Cortex of kidney (tissue), 1 donor: ENCODE measurements at places on chromosomes 11 and 22.

DNA sequence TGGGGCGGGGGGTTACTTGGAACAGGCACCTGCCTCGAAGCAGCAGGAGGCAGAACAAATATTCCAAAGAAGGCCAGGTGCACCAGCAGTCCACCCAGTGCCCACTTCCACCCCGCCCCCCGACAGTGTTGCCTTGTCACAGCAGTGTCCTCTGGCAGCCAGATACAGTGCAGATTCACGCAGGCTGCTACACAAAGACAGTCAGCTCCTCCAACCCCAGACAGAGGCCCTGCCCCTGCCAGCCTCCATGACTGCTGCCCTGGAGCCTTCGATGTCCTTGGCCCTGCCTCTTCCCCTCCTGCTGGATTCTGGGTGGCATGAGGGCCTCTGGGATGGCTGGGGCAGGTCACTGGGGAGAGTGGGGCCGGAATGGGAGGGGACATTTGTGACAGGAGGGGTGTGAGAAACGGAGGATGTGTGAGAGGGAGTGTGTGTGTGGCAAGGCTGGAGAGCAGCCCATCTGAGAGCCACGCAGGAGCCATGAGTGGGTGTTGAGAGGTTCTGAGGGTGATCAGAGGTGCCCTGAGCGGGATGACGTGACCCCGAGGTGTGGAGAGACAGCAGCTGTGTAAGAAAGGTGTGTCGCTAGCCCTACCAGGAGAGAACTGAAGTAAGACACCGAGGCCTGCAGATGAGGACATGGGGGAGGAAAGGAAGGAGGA lies 173.7 kb downstream of the CEP164 start:
- no peak for DNase-seq

DNA sequence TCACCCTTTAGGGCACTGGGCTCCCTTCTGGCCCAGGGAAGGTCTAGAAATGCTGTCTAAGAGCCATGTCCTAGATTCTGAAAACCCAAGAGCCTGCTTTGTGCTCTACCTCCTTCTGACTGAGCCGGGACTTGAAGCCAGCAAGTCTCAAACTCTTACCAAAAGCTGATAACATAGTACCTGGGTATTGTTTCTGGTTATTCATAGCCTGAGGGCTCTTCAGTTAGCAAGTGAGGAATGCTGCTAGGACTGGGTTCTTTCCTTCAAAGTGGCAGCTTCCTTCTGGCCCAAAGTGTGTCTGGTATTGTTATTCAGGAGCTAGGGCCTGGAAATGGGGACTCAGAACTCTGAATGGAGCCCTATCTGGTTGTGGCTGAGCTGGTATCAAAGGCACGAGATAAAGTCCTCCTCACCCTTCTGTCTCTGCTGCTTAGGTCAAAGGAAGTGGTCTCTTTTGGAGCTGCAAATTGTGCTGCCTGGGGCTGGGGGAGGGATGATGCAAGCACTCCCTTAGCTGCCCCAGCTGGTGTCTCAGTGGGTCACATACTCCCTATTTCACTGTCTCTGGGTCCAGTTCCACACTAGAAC lies 696.0 kb upstream of the CCDC179 start:
- DNase-seq = no peak

DNA sequence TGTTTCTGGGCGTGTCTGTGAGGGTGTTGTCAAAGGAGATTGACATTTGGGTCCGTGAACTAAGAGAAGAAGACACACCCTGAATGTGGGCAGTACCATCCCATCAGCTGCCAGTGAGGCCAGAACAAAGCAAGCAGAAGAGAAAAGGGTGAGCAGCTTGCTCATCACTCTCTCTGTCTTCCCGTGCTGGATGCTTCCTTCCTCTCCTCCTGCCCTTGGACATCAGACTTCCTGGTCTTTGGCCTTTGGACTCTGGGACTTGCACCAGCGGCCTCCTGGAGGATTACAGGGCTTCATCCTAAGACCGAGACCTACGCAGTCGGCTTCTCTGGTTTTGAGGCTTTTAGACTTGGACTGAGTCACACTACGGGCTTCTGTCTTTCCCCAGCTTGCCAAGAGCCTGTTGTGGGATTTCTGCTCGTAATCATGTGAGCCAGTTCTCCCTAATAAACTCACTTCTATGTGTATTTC lies 18.8 kb downstream of the APOL2 start:
- DNase-seq = no peak

DNA sequence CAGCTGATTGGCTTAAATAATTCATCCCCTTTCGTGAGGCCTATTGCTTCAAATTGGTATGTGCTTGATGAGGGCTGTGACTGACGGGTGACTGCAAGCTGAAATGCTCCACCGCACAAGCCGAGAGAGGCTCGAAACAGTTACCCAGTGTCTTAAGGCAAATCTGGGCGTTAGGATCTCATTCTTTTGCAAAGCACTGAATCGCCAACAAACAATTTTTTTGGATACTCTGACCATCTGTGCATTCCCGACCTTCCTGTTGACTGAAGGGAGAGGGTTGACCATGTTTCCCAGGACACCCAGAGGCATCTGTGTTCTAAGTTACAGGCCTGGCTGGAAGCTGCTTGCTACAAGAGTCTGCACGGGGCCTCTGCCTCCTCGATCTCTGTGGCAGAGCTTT lies 32.1 kb downstream of the CACNG2 start:
- no peak for DNase-seq

- no peak for DNase-seq
These were observed 5.2 kb downstream of the TMEM134 start for GRCh38 chr11:67463680-67464410.

DNA sequence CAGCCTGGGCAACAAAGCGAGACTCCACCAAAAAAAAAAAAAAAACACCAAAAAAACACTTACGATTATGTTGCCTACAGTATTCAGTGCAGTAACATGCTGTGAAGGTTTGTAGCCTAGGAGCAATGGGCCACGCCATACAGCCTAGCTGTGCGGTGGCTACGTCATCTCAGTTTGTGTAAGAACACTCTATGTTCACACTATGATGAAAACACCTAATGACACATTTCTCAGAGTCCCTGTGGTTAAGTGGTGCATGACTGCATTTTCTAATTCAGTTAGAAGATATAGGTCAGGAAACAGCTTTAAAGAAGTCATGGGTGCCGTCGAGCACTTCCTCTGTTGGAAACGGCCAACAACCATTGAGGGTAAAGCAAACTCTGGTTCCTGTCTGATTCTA lies 75.7 kb upstream of the ANO1 start:
- no peak for DNase-seq

DNA sequence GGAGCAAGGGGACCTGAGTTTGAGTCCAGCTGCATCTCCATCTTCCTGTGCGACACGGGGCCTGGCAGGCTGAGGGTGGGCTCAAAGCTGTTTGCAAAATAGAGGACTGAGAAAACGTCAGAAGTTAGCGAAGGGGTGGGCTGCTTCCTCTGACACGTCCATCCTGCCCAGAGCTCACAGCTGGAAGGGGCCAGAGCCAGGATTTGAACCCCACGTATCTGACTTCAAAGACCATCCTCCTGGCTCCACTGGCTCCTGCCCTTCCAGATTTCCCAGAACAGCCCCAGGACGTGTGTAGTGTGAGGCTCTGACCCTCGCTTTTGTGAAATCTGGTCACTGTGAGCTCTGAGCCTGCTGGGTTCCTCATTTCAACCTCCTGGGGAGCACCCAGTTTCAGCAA lies 56.3 kb downstream of the CD82 start:
- no peak for DNase-seq

DNA sequence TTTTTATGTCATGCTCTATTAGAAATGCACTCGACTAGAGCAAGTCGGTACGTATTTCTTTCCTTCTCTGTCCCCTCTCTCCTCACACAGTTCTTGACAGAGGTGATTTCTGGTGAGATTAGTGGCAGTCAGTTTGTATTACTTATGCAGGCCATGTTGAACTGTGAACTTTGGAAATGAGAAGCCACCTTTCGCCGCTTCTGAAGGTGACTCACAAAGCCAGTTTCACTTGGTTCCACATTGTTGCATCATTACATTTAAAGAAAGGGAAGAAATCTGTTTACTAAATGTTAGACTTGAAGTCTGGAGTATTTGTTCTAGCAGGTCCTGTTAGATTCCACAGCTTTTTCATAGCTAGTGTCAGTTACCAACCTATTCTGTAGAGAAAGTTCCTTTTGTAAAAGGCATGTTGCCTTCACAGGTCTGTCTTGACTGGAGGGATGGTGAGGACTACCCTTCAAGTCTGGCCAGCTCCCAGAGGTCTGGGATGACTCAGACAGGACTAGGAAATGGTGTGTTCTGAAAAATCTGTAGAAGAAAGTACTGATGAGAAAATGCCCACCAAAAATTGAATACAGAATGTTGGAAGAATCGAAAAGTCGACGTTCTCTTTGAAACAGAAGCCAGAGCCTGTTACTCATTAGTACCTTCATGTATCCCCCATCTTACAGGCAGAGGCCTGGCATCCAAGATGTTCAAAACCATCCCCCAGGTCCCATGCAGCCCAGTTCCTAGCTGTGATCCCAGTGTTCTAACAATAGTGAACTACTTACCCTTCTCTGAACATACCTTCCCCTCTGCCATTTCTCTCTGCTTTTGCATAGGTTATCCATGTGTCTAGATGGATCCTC lies 181.4 kb downstream of the DBX1 start:
- DNase-seq = no peak

DNA sequence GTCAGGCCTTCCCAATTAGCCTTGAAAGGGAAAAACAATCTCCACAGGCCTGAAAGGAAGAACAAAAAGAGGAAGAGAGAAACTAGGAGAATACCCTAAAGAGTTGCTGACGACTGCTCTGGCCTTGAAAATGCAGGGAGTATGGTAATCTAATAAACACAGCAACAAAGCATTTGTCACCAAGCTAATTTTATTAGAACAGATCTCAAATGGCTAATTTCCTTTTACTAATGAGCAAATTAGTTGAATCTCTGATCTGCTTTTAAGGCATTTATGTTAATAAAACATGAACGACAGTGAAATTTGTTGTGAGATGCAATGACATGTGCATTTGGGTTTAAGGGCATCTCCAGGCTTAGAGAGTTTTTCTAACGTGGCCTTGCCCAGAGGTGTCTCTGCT lies 212.2 kb downstream of the BUD13 start:
- DNase-seq = no peak

DNA sequence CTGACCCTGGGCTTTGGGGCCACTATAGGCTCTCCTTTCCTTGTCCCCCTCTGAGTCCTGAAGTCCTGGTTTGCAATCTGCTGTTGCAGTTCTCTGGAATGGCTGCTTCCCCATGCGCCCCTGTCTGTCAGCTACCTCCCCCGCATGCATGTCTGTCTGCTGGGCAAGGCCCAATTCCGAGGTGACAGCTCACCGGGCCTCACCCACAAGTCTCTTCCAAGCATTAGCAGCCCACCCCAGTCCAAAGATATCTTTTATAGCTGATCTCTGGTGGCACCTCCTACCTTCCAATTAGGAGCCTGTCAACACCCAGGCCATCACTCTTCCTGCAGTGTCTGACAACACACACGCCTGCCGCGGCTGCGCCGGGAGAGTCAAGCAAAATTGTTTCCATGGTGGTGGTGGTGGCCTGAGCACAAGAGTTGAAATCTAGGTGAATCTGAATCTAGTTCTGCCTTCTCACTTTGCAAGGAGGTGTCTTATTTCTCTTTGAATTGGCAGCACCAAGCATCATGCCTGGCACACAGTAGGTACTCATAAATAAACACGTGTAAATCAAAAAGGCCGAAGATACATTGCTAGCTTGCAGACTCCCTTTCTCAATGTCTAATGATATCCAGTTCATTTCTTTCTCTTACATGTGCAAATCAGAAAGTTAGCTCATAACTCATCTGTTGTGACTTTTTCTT lies 1.2 kb upstream of the LMO2 start:
- no peak for DNase-seq

DNA sequence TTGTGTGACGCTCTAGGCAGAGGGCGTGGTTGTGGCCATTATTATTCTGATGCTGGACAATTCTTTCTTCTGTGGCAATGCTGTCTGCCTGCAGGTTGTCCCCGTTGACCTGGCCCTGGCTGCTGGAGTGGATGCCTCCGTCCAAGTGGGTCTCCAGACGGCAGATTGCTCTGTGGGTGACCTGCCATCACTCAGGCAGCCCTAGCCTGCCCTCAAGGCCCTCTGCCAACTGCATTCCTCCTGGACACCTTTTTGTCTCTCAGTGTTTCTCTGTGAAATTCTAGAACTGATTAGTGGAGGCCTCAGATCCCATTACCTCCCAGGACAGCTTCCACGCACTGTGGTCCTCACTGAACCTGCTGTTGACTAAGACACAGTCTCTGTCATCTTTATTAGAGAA lies 86.7 kb downstream of the TBC1D22A start:
- DNase-seq = no peak

DNA sequence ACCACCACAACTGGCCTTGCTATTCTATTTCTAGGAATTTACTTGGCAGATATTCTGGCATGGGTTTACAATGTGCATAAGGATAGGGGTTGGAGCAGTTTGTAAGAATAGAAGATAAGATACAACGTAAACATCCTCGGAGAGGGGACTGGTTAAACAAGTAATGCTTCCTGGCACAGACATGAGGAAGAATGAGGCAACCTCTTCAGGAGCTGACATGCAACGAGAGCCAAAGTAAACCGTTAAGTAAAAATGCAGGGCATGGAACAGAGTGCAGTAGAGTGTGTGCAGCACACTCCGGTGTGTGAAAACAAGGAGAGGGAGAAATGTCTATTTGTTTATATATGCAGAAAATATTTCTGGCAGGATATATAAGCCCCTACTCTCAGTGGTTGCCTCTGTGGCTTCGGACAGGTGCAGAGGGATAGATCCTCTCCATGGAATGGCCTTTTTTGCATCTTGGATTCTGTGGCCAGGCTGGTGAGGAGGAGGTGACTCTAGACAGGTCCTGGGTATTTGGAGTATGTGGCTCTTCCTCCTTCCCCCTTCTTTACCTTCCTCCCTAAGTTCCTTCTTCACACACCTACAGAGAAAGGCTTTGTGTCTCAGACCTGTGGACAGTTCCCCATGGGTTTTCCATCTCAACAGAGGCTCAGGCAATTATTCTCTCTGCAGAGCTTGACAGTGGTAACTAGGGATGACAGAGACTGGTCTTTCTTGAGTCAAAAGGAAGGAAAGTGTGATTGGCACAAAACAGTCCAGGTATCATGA lies 2.5 kb downstream of the RAB36 start:
- no peak for DNase-seq

GRCh38 chr11:108909921-108910320 lies 245.1 kb downstream of the DDX10 start:
- no peak for DNase-seq

GRCh38 chr11:65857500-65857852 lies 504 bp downstream of the CFL1 start:
- no peak for DNase-seq
